DMS79 (cell line): ENCODE measurements at places on chromosomes 11 and 22.

DNA sequence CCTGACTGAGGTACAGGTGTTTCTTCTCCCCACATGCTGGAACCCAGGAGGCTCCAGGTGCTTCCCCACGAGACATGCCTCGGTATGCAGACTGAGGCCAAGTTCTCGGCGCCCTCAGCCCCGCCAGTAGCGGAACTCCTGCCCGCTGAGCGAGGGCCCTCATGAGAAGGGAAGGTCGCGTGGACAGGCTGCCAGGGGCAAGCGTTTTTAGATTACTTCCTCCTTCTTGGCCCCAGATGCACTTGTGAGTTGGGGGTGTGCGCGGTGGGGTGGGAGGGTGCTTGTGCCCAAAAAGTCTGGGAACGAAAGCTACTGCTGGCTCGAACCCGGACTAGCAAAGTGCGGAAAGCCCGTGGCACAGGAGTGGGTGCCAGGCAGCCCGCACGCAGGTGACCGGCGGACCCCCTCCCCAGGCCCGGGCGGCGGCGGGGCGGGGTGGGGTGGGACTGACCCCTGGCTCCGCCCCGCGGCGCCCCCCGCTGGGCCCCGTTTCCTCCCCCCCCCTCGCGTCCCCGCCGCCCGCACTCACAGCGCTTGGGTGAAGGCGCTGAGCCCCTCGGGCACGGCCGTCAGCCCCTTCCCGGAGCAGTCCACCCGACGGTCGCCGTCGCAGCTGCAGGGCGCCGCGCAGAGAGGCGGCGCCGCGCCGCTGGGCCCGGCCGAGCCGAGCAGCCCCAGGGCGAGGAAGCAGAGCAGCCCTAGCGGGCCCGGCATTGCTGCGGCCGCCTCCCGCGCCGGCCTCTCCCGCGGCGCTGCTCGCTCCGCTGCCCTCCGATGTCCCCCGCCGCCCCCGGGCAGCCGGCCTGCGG, 797 bp downstream of the LGR4 start:
- DNase-seq = no peak

GRCh38 chr22:27273436-27273835, 528.1 kb downstream of the MN1 start:
- DNase-seq = no peak

GRCh38 chr22:43131773-43132501, 11.3 kb downstream of the MCAT start:
- DNase-seq = no peak

DNA sequence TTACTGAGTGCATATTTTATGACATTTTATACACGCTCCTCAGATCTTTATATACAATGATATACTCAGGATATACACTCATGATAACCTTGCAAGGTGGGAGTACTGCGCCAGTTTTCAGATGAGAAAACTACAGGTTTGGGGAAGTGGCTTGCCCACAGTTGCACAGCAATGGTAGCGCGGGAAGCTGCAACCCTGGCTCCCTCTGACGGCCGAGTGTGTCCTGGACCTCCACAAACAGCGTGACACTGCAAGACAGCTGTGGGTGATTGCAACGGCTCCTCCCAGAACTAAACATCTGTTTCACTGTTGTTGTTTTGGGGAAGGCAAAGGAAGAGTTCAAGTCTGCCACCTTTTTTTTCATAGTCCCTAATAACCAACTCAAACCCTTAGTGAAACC, 47.0 kb downstream of the PACSIN2 start:
- DNase-seq = no peak

DNA sequence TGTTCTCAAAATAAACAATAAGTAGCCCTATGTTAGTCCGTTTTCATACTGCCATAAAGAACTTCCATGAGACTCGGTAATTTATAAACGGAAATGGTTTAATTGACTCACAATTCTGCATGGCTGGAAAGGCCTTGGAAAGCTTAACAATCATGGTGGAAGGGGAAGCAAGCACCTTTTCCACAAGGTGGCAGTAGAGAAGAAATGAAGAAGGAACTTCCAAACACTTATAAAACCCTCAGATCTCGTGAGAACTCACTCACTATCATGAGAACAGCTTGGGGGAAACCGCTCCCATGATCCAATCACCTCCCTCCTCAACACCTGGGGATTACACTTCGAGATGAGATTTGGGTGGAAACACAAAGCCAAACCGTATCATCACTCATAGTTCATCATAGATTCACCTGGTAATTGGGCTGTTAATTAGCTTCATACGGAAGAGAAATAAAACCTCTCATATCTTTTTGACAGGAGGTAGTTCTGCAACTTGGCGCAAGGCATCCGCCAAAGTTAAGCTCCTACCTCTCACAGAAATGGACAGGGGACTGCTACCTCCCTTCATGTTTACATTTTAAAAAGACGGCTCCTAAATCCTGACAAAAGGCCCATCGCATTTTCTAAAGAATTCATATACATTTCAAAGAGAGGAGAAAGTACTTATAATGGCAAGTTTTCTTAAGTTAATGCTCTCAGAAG, 49.0 kb downstream of the MUC15 start:
- no peak for DNase-seq

- no peak for DNase-seq
Measured at GRCh38 chr11:63760487-63761079, 8.0 kb downstream of the ZFTA start.

- no peak for DNase-seq
Measured at GRCh38 chr11:27427183-27427980, 45.2 kb downstream of the LGR4 start.

- DNase-seq = peak; percentile 83
Measured at GRCh38 chr22:45638834-45639746, 32.5 kb upstream of the ATXN10 start.

DNA sequence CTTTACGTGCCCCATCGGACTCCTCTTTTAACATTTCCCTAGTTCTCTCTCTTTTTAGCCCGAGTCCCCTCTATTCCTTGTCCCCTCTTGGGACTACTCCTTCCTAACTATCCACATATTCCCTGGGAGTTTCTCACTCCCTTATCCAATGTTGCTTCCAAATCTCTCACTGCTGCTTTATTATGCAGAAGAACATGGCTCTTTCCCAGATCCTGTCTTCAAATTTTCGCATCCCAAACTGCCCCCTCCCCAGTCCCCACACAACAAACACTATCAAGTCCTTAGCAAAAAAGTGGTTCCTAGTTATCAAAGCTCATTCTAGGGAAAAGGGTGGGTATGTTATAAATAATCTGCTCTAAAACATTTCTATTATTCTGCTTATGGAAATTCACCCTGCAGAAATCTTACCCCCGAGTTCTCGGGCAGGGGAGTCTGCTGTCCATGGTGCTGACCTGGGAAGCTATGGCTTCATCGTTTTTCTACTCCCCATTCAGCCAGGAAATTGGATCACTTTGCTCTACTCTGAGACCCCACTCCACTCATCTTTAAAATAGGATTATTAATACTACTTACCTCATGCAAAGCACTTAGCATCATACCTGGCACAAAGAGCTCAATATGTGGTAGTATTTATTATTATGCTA, 393.5 kb downstream of the BUD13 start:
- DNase-seq = no peak
